CD4-positive, alpha-beta T cell treated with Interleukin-6 at 100 ng/mL for 8 hours (primary cell): ENCODE measurements at places on chromosomes 1 and 21.
A peak's percentile ranks its signal among the peaks of the same experiment; 100 is the strongest.

- DNase-seq, result no peak
These were observed 9.2 kb downstream of the PTPRF start for GRCh38 chr1:43539726-43540434.

DNA sequence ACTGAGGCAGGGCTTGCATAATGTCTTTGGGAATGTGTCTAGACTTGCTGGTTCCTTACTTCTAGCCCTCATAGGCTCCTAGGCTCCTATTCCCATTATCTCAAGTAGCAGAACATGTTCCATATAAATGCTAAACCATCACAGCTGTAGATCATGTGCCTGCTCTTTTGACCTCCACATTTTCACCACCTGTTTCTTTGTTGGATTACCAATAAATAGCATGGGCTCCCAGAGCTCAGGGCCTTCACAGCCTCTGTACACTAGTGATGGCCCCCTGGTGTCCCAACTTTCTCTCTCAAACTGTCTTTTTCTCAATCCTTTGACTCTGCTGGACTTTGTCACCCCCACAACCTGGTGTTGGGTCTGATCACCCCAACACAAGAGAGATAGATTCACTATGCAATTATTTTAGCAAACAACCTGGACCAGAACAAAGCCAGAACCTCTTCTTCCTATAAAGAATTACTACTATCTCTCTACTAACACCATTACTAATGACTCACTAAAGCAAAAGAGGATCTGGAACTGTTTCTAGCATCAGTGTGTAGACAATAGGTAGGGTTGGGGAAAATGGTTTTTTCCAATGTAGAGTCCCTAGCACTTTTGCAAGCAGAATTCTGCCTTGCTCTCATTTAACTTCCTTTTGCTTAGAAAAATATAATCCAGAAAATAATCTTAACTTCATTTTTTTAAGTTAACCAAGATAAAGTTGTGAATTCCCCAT, 51.7 kb downstream of the WLS start:
- no peak for DNase-seq

GRCh38 chr1:3471356-3472087, 17.1 kb downstream of the ARHGEF16 start:
- DNase-seq, result no peak

- no peak for DNase-seq
These were observed 307.2 kb upstream of the CAMK1G start for GRCh38 chr1:209276321-209276720.

- DNase-seq, result no peak
These were observed 68.6 kb downstream of the SLC35F3 start for GRCh38 chr1:233972951-233973635.

DNA sequence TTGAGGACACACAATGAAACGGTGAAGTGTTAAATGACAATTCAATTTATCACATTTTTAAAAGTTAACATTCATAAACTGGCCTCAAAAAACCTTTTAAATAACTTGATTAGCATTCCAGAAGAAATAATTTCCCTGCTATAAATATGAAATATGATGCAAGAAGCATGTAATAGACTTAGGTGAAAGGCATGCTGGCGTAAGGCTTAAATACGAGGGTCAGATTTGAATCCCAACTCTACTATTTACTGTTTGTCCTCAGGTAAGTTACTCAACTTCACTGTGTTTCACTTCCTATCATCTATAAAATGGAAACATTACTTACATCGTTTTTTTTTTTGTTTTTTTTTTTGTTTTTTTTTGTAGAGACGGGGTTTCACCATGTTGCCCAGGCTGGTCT, 40.8 kb downstream of the EPRS1 start:
- no peak for DNase-seq

DNA sequence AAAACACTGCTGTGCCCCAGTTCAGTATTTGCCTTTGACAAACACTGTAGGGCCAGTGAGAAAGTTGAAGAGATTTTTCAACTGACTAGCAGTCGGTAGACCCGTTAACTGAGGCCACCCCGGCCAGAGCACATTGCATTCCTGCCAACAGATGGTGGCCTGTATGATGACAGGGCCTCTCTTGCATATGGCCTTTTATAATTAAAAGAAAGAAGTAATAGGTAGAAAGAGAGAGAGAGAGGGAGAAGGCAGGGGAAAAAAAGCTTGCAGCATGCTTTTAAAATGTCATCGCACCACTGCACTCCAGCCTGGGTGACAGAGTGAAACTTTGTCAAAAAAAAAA, 4.7 kb upstream of the C1orf174 start:
- no peak for DNase-seq

DNA sequence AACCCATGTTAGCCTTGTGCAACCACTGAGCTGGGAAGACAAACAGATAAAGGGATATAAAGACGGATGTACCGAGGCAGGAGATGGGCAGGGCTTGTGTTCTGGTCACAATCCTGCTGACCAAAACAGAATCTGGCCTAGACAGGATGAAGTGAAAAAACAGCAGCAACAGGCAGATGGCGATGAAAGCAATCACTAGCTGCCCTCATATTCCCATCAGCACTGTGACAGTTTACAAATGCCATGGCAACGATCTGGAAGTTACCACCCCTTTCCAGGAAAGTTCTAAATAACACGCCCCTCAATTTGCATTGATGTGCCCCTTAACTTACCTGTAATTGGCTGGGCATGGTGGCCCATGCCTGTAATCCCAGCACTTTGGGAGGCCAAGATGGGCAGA, 40.6 kb upstream of the CD46 start:
- DNase-seq, result no peak

- DNase-seq, result peak; percentile 1
These were observed 539 bp downstream of the LAMC1 start for GRCh38 chr1:183023601-183024316.

- DNase-seq, result no peak
These were observed 37.9 kb downstream of the GABPA start for GRCh38 chr21:25772686-25773085.

DNA sequence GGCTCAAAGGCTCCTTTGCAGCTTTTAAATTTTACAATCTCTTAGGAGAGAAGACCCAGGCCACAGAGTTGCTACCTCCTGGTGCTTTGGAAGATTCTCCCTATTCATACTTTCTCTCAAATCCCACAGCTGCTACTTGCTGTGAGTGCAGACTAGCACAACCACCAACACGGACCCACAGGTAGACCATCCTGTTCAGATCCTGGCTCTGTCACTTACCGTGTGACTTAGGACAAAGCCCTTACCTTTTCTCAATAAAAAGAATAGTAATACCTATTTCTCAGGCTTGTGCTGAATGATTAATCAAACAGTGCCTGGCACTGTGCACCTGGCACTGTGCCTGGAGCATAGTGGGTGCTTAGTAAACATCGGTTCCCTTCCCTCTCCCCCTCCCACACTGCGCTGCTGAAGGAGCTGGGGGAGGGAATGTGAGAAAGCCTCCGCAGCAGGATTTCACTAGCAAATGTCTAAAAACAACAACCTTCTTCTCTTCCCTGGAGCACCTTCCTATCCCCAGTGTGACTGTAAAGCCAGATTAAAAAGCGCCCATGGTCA, 81.7 kb downstream of the PGM1 start:
- no peak for DNase-seq

- DNase-seq, result peak; percentile 37
These were observed 23.1 kb downstream of the DYRK3 start for GRCh38 chr1:206658264-206658980.

GRCh38 chr1:162966613-162967012, 102.5 kb upstream of the RGS4 start:
- DNase-seq, result no peak

DNA sequence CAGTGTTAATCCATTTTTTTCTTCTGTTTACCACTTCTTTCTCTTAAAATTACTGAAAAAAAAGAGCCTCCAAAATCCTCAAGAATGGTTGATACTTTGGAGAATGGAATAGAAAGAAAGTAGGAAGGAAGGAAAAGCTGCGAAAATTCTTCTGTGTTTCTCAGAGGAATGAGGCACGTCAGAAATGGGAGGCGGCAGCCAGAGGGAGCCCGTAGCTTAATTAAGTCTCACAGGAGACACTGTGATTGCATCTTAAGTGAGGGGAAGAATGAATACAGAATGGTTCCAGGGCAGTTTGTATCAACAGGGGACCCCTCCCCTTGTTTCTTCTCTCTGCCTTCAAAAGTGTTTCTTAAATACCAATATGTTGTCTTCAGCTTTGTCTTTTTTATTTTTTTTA, 1099.5 kb downstream of the PLA2G4A start:
- no peak for DNase-seq

DNA sequence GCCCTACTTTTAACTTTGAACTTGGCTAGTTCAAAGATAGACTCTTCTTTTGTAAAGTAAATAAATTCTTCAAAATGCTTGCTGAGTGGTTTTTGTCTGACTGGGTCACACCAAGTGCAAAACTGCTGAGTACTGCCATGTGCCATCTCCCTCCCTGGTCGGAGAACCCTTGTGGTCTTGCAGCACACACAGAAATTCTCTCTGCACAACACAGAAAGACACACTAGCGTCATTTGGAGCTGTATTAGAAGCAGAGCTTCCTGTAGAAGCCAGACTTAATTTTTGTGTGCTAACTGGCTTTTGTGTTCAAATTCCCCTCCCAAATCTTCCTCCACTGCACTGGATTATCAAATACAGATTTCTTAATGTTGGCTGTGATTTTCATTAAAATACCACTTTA, 2.5 kb downstream of the PSMB4 start:
- no peak for DNase-seq

DNA sequence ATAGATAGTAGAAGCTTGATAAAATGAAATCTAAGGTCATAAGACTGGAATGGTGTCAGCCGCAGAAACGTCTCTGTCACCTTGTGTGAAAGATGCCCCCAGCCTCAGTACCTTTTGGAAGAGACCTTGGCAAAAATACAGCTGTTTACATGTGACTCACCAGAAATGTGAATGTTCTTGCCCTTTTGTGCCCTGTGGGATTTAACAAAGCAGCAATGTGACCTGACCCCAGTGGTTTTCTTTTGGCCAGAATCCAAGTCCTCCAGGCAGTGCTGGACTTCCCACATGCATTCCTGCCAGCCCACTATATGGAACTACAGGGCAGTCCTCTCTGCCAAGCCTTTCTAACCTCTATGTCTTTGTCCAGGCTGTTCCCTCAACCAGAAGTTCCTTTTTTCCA, 27.2 kb upstream of the LRRC8C start:
- no peak for DNase-seq

DNA sequence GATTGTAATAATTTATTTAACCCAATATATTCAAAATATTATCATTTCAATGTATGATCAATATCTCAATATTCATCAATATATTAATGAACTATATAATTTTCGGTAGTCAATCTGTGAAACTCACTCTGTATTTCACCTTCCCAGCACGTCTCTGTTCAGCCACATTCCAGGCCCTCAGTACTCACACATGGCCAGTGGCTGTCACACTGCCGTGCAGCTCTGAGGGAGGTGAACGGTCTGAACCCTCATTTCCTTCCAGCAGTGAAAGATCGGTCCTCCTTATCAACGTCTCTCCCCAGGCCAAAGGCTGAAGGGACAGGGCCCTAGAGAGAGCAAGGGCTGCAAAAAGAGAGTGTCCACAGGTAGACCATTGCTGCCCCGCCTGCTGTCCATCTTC, 39.5 kb upstream of the ZNF124 start:
- no peak for DNase-seq

DNA sequence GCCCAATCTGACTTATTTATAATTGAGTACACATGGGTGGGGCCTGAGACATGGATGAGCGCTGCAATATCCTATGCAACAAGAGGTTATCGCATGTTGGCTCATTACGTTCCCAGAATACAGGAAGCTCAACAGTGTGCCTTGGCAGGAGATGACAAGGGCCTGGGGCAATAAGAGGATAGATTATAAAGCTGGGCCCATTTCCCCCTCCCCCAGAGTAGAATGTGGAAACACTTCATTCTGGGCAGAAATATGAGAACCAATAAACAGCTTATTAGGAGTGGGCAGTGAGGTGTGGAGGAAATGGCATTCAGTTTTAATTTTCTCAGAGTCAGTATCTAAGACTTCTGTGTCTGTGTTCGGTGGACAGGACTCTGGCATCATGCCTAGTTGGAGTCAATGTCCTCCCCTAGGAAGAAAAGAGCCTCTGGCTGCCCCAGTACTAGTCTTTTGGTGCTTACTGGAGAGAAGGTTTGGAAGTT, 92.8 kb downstream of the PIK3R3 start:
- DNase-seq, result no peak

DNA sequence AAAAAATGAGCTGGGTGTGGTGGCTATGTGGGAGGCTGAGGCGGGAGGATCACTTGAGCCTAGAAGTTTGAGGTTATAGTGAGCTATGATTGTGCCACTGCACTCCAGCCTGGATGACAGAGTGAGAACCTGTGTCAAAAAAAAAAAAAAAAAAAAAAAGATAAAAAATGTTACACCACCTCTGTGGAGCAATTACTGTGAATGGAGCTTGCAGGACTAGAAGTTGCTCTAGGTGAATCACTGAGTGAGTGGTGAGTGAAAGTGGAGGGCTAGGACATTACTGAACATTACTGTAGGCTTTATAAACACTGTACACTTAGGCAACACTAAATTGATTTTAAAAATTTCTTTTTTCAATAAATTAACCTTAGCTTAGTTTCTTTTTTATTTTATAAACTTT, 21.9 kb downstream of the TLCD4 start:
- DNase-seq, result no peak

- DNase-seq, result no peak
These were observed 20.1 kb downstream of the SIM2 start for GRCh38 chr21:36718951-36719501.

DNA sequence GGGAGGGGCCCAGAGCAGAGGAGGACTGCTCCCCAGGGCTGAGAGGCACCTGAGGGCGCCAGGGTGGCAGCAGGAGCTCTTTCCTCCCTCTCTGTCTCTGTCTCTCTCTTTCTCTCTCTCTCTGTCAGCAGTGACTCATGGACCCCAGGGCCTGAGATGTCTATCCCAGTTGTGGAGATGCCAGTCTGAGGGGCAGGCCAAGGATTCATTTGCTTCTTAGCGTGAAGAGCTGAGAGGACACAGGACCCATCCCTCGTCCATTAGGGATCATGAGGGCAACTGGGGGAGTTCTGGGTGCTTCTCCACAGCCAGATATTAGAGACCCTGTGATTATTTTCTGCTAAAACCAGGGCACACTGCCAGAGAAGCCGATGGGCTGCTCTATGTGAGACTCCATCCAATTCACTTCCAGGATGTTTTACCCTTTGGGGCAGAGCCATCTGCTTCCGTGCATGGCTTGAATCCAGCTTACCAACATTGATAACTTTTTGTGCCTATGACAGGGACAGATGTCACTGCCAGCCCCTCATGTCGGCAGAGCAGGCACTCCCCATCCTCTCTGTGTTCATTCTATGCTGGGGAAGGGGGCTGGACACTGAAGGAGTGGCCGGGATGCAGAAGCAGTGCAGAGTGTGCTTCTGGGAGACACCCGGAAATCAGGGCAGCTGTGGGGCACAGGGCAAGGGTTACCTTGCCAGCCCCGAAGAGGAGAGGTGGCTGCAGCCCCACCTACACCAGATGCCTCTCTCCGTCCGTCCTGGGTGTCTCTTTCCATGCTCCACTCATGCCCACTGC, 4.1 kb upstream of the PCBP3 start:
- DNase-seq, result no peak

DNA sequence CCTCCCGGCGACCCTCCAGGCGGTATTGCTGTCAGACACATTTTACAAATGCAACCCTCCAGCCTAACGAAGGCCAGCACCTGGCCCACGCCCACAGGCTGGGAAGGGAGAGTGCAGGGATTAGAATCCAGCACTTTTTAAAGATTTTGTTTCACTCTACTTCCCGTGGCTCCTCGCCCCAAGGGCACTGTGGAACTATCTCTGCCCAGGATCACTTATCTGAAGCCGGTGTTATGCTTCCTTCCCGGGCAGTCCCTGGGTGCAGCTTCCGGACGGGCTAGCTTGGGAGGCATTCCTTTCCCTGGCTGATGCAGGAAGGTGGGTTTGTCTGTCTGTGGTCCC, 35.8 kb downstream of the CCN1 start:
- DNase-seq, result no peak
